Germinal center (tissue), 1 donor: ENCODE measurements at places on chromosomes 13 and 19.

GRCh38 chr13:20461481-20461859 lies 64.2 kb downstream of the CRYL1 start:
- DNase-seq: no peak

DNA sequence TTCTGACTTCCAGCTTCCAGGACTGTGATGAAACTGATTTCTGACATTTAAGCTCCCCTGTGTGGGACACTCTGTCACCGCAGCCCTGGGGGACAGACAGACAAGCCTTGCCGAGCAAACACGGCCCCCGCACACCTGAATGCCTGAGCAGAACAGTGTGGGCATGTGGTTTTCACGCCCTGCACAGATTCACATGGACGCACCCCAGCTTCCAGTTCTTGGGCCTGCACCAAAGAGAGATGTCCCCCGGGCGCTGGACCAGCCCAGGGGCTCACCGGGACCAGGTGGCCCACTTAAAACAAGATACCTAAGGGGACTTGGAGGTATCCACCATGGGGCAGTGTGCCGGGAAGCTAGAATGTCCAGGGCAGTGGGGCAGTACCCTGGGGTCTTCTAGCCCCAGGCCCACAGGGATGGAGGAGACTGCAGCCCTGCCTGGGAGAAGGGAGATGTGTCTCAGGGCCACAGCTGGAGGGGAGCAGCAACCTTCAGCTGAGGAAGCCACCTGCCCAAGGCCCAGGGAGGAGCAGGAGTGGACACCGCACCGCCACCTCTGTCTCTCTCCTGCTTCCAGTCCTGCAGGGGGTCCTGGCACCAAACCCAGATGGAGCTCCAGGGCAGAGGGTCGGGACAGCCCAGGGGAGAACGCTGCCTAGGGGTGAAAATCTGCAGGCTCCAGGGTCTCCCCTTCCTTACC lies 50.5 kb downstream of the SOX1 start:
- no peak for DNase-seq

GRCh38 chr13:40132249-40132648 lies 476.8 kb downstream of the COG6 start:
- no peak for DNase-seq

DNA sequence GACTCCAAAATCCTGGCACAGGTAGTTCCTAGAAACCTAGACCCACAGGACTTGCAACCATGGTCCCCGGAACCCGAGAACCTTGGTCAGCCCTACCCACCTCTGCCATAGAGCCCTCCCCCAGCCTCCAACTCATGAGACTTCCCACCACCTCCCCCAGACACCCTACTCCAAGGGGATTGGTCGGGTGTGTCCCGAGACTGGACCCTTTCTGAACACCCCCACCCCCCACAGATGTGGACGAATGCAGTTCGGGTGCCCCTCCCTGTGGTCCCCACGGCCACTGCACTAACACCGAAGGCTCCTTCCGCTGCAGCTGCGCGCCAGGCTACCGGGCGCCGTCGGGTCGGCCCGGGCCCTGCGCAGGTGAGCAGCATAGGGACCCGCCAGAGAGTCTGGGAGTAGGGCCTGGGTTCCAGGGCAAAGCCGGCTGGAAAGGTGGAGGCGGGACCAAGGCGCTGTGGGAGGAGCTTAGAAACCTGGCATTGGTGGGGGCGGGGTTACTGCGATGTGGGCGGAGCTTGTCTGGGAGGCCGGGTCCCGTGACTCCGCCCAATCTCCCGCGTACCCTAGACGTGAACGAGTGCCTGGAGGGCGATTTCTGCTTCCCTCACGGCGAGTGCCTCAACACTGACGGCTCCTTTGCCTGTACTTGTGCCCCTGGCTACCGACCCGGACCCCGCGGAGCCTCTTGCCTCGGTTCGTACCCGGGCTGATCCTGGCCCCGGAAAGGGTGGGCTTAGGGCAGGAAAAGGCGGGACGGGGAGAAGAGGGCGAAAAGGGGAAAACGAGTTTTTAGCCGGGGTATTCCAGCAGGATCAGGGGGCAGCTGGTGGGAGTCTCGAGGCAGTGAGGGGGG lies 11.9 kb downstream of the LTBP4 start:
- DNase-seq: peak; percentile 84

DNA sequence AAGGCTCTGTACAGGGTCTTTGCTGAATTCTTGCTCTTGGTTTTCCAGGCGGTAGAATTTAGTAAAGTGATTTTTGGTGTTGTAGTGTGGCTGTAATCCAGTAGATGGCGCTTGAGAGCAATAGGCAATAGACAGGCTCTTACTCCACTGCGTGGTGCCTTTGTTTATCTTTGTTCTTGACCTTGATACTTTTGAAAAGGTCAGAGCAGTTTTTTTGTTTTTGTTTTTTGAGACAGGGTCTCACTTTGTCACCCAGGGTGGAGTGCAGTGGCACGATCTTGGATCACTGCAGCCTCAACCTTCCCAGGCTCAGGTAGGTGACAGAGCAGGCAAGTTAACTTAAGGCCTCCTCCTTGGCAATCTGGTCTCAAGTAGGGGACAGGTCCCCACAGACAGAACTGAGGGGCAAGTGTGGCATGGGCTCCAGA lies 12.2 kb upstream of the LILRA5 start:
- DNase-seq: peak; percentile 62

- DNase-seq: no peak
Measured at GRCh38 chr19:2040647-2041432, 10.2 kb downstream of the MKNK2 start.

DNA sequence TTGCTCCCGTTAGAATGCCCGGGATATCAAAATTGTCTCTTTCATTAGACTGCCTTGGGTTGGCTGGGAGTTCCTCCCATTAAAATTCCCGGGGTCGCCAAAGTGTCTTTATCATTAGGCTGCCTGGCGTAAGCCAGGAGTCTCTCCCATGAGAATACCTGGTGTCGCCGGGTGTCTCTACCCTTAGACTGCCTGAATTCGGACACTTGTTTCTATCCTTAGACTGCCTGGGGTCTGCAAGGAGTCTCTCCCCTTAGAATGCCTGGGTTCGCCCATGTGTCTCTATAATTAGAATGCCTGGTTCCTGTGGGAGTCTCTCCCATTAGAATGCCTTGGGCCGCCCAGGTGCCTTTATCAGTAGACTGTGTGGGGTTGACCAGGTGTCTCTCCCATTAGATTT lies 1538.2 kb downstream of the UQCRFS1 start:
- no peak for DNase-seq

DNA sequence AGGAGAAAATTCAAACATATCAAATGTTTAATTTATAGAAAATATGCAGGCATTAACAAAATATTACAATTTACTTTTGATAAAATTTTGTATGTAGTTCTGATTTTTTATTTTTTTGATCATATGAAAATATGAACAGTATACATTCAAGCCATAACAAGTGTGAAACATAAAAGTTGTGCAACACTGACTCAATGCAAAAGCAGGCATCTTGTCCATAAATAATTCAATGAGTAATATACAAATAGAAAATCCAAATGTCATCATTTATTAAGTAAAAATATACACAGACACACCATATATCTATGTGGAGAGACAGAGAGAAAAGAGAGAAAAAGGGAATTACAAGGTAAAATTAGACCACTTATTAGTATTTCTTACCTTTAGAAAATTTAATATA lies 1183.9 kb downstream of the SLITRK1 start:
- no peak for DNase-seq

GRCh38 chr19:13016245-13016627 lies 21.0 kb downstream of the NFIX start:
- DNase-seq: no peak
